ENCODE measurements at places on chromosomes 3 and 15. TPM values are rescaled to one million over a fixed set of nuclear protein-coding genes. Genes with fewer than 3 reads are reported as not detected.

GRCh38 chr15:81163961-81164800, 30.1 kb downstream of the CFAP161 start:
- H3K36me3 ChIP-seq = no peaks in the 10 kb centered on the region
- no peak overlapping the region for H3K4me3 ChIP-seq
- no peak for DNase-seq
- no peak overlapping the region for H3K27ac ChIP-seq
- no peaks in the 10 kb centered on the region for H3K27me3 ChIP-seq

DNA sequence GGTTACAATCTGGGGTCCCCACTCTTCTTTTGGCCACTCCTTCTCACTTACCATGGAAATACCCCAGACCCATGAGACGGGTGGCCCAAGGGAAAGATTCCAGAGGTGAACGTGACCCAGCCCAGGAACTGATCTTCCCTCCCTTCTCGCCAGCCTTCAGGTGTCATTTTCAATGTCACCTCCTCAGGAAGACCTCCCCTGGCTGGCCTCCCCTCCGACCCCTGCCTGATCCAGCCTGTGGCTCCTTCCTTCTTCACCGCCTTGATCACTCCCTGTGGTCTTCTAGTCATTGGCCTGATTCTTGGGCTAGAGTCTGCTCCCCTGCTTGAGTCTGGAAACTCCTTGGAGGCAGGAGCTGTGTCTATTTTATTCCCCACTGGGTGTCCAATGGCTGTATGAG, 146.1 kb downstream of the SMAD6 start:
- peaks cover 9% of the 10 kb centered on the region for H3K4me1 ChIP-seq
- H3K36me3 ChIP-seq = no peaks in the 10 kb centered on the region
- no peak overlapping the region for H3K27ac ChIP-seq

GRCh38 chr3:102057781-102058421, 208.6 kb downstream of the NFKBIZ start:
- H3K27me3 ChIP-seq = no peaks in the 10 kb centered on the region
- peak; percentile 80 for DNase-seq
- peaks cover 39% of the 10 kb centered on the region for H3K4me1 ChIP-seq
- peak overlapping the region; percentile 39 for H3K27ac ChIP-seq
- no peaks in the 10 kb centered on the region for H3K36me3 ChIP-seq

DNA sequence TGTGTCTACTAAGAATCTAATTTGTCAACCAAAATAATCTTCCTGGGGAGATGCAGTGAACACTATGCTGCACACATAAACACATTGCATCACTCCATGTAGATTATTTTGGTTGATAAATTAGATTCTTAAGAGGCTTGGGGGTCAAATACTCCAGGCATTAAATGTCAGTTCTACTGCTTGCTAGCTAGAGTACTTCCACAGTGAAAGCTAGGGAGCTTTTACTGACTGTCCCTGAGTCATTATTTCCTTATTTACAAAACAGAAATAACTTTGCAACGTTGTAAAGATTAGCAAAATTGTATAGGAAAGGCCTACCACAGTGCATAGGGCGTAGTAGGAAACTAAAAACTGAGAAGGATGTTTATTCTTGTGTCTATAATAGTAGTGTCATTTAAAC, 12.9 kb upstream of the TMC3 start:
- no peak overlapping the region for H3K4me3 ChIP-seq
- H3K27me3 ChIP-seq = no peaks in the 10 kb centered on the region
- H3K36me3 ChIP-seq = no peaks in the 10 kb centered on the region
- no peak for DNase-seq

DNA sequence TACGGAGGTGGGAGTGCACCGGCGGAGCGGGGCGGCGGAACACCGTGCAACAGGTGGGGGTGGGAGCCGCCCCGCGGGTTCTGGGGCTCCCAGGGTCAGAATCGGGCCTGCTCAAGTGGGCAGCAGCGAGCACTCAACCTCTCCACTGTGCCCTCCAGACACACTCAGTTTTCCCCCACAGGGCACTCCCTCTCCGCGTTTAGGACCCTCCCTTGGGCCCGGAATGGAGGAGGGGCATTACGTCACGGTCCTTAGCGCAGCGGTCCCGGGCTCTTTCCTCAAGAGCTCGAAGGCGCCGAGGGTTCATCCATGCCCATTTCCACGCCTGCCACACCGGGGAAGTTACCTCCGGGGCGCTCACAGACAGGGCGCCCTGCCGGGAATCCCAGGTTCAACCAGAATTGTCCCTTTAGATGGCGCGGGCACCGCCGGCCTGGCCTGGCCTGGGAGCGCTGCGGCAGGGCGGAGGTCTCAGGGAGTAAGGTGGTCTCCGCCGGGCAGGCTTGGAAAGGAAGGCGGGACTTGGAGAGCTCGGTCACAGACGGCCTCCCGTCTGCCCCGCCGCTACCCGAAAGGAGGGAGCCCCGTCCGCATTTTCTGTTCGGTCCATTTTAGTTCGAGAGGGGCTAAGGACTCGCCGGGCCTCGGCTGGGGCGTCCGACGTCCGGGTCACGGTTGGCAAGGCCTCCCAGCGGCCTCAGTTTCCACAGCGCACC, 5.1 kb downstream of the RNU6-1 start:
- H3K4me1 ChIP-seq = peaks cover 58% of the 10 kb centered on the region
- H3K36me3 ChIP-seq = no peaks in the 10 kb centered on the region
- peaks cover 81% of the 10 kb centered on the region for H3K27me3 ChIP-seq
- H3K4me3 ChIP-seq = no peak overlapping the region

The TMCC1 gene
- total RNA-seq = 37.8 TPM
